ENCODE measurements at places on chromosomes 16 and 17. TPM values are rescaled to one million over a fixed set of nuclear protein-coding genes. Genes with fewer than 3 reads are reported as not detected.

The NCBP3 gene
- 13.7 TPM for total RNA-seq

The AOC2 gene
- total RNA-seq, result 0.79 TPM

The KRTAP9-9 gene
- not detected for total RNA-seq

The DYNLRB2 gene
- total RNA-seq, result not detected

The TAC4 gene
- not detected for total RNA-seq

The P2RX5 gene
- 0.53 TPM for total RNA-seq

The SPATA22 gene
- total RNA-seq, result not detected

The NOTUM gene
- not detected for total RNA-seq

Measured in bronchial epithelial cell (primary cell).